ENCODE measurements at places on chromosomes 3 and 15.

GRCh38 chr3:104746056-104746455 lies 620.7 kb upstream of the ALCAM start:
- DNase-seq: no peak

DNA sequence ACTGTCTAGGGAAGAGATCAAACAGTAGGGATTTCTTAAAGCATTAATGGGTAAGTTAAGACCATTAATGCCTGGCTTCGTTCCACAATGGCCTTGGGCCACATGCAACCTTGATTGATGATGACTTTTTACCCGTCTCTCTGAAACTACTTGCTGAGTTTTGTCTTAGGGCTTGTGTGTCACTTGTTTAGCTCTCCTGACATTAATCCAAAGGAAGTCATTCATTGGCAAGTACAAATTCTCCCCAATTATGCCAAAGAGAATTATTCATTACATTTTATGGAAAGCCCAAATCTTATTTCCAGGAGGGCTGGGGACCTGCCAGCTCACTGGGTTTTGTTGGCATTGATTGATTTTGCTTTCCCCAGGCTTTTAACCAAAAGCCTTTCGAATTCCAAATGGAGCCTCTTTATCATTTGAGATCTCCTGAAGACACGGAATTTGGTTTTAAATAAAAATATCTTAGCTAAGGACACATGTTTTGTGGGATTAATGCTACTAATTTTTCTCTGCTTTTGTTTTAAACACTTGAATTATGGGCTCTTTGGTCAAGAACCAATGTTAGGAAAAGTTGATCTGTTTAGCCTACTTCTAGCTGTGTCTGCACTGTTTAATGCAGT lies 40.7 kb downstream of the SERPINI1 start:
- no peak for DNase-seq

DNA sequence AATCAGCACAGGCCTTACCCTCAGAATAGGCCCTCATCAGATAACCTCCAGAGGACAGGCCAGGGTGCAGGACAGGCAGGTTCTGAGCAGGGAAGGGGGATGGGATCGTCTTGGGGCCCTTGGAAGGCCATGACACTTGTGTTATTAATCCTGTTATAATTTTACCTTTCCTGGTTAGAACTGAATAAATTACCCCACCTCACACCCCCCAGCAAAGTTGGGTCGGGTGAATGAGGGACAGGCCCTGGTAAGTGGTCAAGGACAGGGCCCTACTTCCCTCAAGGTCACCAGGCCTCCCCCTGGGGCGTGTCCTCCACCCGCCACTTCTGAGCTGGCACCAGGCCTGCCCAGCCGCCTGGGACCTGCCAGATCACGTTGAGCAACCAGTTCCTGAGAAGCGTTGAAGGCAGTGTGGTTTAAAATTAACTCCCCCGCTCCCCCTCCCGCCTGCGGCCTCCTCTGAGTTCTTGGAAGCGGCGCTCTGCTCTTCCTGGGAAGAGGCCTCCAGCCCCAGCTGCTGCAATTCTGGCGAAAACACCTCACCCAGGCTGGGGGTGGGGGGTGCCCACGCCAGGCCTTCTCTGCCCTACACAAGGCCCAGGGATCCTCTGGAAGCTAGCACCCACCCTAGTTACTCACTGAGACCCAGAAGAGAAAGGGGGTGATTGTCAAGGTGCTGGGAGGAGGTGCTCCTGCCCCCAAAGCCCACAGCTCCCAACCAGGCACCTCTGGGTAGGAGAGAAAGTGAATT lies 10.6 kb downstream of the CISH start:
- peak; percentile 59 for DNase-seq

GRCh38 chr3:135920275-135920674 lies 45.3 kb upstream of the PPP2R3A start:
- DNase-seq: no peak

DNA sequence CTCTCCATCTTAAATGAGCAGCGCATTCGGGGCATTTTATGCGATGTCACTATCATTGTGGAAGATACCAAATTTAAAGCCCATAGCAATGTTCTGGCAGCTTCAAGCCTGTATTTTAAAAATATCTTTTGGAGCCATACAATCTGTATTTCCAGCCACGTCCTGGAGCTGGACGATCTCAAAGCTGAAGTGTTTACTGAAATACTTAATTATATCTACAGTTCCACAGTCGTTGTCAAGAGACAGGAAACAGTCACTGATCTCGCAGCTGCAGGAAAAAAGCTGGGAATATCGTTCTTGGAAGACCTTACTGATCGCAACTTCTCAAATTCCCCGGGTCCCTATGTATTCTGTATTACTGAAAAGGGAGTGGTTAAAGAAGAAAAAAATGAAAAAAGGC lies 44.4 kb upstream of the RASA2 start:
- DNase-seq: no peak

- DNase-seq: no peak
Measured at GRCh38 chr3:13514639-13515435, 34.1 kb upstream of the FBLN2 start.

DNA sequence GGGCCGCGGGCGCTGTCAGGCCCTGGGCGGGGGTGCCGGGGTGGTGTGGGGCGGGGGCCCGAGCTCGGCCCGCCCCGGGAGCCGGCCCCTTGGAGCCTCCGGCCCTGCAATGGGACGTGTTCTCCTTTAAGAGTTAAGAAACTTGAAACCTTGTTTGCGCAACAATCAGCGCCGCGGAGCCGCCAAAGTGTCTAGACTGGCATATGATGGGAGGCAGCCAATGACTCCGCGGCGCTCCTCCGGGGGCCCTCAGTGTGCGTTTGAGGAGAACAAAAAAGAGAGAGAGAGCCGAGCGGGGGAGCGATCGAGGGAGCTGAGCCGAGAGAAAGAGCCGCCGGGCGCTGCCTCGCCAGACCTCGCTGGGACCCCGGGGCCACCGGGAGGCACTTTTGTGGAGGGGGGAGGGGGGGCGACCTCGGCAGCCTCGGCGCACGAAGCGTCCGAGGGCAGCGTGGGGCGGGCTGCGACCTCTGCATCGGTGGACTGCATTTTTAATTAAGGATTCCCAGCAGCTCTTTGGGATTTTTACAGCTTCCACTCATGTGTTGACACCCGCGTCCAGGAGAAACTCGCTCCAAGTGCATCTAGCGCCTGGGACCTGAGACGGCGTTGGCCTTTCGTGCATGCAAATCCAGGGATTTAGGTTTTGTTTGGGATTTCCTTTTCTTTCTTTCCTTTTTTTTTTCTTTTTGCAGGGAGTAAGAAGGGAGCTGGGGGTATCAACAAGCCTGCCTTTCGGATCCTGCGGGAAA lies at the start of gene SMAD6:
SMAD6 (plus strand) TSS at position 202 of the 752 bp plus-strand sequence. CDS start 1,023 bp downstream, outside the sequence.
- DNase-seq: peak; percentile 69

DNA sequence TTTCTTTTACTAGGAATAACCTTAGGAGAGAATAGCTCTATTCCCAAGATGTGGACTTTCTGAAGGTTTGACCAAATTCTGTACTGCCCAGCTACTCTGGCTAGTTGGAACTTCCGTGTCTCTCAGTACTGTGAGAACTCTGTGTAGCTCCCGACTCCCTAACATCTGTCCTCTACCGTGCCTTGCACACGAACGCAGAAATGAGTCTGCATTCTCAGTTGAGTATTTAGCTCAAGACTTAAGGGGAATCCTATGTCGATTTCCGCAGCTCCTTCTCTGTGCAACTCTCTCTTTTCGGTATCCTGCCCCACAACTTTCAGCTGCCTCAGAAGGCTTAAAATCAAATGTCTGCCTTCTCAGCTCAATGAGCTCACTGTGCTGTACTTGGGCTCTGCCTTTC lies 86.7 kb upstream of the EPHB3 start:
- DNase-seq: no peak

GRCh38 chr15:72516777-72517176 lies 42.6 kb downstream of the ARIH1 start:
- DNase-seq: no peak

DNA sequence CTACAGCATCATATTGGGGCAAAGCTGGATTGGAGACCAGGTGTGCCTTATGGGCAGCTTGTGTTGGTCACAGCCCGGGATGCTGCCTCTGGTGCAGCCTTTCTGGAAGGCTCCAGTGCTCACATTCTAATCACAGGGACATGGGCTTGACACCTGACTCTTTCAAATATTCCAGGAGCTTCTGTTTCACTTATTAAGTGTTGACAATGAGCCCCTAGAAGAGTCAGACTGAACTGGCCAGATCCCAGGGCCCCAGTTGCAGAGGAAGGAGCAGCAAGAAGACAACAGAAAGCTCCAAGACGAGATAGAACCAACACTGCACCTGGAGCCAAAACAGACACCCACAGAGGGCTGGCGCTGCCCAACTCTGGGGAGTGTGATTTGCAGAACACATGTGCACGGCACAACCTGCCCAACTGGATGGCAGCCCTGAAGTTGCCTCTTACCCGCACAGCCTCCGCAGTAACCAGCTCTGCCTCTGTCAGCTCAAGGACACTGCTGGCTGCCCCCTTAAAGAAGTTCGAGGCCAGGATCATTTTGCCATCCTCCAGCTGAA lies 30.3 kb downstream of the ALDH1L1 start:
- DNase-seq: no peak

DNA sequence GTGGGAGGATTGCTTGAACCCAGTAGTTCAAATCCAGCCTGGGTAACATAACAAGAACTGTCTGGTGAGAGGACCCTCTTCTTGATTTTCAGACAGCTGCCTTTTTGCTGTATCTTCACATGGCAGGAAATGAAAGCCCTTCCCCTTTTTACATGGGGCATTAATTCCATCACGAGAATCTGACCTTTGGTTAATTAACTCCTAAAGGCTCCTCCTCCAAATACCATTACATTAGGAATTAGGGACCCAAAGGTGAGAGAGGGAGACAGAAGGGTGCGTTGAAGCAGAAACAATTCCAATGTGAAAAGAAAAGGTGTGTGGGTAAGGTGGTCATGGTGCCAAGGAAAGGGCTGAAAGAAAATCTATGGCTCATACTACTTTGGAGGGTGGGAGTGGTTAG lies 536.2 kb downstream of the MAGI1 start:
- DNase-seq: no peak

DNA sequence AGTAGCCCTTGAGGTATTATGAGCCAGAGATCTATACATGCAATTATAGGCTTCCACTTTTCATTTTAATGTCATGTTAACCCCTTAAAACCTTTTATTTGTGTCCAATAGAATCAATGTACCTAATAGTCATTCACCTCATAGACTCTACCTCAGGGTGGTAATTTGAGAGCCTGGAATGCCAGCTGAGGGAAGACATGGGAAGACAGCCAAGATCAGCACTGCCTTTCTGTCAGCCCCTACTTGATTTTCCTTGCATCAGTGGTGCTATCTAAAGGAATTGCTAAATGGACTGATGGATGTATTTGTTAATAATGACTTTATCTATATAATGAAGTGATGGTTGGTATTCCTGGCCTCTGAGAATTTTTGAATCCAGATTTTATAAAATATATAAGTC lies 113.3 kb upstream of the GBE1 start:
- no peak for DNase-seq

- no peak for DNase-seq
Measured at GRCh38 chr3:126102530-126102951, 18.6 kb upstream of the SLC41A3 start.

DNA sequence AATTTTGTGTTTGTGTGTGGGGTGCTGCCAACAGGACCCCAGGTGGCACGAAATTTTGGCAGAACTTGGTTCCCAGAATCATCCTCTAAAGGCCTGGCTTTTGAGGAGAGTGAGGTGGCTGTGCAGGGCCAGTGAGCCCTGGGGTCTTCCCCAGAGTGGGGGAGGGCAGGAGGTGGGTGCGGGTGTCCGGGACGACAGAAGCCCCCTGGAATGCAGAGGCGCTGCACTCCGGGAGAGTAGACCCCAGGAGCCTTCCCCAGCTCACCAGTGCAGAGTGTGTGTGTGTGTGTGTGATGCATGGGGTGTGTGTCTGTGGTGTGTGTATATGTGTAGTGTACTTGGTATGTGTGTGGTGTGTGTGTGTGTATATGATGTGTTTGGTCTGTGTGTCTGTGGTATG lies 44.4 kb upstream of the SEC13 start:
- no peak for DNase-seq

DNA sequence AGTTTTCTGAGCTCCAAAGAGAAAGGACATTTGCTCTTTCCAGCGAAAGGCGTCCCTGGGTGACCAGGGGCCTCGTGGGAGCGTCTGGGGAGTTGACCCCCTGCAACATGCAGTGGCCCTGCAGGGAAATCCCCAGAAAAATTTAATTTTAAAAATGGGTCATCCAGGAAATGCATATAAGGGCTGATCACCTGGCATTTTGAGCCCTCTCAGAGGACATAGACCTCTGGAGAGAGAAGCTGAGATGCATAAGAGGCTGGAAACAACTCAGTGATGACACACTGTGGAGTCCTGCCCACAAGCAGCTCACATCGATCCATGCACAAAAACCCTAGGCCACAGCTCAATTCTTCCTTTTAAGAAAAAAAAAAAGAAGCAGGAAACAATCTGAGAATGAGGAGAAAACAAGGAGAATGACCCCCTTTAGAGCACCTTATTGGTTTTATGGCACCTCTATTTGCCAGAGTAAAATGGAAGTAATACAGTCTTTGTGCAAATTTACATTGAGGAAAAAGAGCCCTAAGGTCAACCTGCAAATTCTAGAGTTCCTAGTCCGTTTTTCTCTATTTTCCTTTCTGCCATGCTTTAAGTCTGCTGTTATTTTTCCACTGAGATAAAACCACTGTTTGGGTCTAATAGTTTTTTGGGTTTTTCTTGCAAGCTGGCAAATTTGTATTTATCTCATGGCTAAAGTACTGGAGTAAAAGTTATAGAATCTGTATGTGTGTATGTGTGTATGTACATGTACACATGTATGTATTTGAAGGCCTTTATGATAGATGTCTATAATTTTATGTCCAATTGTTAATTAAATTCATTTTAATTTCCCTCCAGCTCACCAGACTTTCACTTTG lies 6.9 kb upstream of the BDH1 start:
- no peak for DNase-seq

GRCh38 chr3:123745184-123745855 lies 138.8 kb downstream of the MYLK start:
- DNase-seq: no peak

GRCh38 chr15:74868059-74868458 lies 5.1 kb downstream of the SCAMP2 start:
- no peak for DNase-seq

- DNase-seq: no peak
Measured at GRCh38 chr15:76169018-76169417, 109.2 kb downstream of the TMEM266 start.

- no peak for DNase-seq
Measured at GRCh38 chr3:8027954-8028353, 473.7 kb upstream of the LMCD1 start.

DNA sequence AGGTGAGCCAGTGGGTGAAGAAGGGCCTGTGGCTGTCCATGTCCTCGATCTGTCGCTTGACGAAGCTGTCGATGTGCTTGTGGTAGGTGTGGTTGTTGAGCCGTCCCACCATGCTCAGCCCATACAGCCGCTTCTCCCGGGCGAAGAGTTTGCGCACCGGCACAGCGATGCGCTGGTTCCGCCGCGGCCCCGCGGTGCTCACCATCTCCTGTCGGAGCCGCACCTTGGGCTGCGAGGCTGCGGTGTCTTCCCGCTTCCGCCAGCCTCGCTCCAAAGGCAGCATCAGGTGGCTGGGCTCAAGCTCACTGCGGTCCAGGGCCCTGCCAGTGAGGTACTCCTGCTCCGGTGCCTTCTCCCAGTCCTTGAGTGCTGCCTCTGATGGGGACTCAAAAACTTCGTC lies 34.0 kb upstream of the GRIP2 start:
- no peak for DNase-seq
